Fibroblast of the conjunctiva (primary cell): ENCODE measurements at places on chromosomes 4 and X.

DNA sequence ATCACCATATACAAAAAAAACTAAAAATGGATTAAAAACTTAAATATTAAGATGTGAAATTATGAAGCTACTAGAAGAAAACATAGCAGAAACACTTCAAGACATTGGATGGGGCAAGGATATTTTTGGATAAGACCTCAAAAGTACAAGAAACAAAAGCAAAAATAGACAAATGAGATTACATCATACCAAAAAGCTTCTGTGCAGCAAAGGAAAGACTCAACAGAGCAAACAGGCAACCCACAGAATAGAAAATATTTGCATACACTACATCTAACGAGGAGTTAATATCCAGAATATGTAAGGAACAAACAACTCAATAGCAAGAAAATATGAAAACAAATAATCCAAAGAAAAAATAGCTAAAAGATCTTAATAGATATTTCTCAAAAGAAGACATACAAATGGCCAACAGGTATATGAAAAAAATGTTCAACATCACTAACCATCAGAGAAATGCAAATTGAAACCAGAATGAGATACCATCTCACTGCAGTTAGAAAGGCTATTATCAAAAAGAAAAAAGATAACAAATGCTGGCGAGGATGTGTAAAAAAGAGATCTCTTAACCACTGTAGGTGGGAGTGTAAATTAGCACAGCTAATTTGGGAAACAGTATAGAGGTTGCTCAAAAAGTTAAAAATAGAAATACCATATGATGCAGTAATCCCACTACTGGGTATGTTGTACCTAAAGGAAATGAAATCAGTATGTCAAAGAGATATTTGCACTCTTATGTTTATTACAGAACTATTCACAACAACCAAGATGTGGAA lies 17.8 kb upstream of the LRCH2 start:
- DNase-seq, result no peak

- no peak for DNase-seq
Measured at GRCh38 chrX:140099221-140099620, 133.9 kb upstream of the CXorf66 start.

- DNase-seq, result no peak
Measured at GRCh38 chr4:147581606-147582350, 35.4 kb upstream of the TMEM184C start.

- no peak for DNase-seq
Measured at GRCh38 chrX:22533898-22534297, 261.2 kb downstream of the CBLL2 start.

GRCh38 chrX:137033774-137034507 lies at the start of gene GPR101:
GPR101 (minus strand) TSS chrX:137033995; CDS start chrX:137031674, 2,321 bp downstream.
- DNase-seq, result no peak

DNA sequence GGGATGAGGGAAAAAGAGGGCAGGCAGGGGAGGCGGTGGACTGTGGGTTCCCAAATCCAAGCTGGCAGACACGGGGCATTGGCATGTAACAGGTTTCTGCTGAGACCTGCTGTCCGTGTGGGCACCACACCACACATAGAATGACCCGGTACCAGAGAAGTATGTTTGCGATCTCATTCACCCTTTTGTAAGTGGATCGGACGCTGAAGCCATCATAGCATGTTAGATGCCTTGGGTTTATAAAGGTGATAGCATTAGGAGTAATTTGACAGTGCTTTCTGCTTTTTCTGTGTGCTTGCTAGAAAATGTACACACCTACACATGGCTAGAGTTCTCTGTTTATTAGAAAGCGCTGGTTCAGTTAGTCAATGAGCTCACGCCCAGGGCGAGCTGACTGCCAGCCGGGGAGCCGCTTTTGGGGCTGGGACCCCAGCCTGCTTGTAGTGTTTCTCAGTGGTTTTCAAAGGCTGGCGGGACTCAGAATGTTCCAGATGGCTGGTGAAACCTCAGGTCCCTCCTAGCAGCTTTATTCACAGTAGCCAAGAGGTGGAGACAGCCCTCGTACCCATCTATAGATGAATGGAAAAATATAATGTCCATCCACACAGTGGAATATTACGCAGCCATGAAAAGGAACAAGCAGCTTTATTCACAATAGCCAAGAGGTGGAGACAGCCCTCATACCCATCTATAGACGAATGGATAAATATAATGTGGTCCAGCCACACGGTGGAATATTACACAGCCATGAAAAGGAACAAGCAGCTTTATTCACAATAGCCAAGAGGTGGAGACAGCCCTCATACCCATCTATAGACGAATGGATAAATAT lies 579 bp downstream of the IL3RA start:
- DNase-seq, result no peak

GRCh38 chr4:178068136-178068535 lies 625.9 kb upstream of the AGA start:
- DNase-seq, result no peak

GRCh38 chr4:183506389-183506735 lies 1.5 kb downstream of the ING2 start:
- no peak for DNase-seq

DNA sequence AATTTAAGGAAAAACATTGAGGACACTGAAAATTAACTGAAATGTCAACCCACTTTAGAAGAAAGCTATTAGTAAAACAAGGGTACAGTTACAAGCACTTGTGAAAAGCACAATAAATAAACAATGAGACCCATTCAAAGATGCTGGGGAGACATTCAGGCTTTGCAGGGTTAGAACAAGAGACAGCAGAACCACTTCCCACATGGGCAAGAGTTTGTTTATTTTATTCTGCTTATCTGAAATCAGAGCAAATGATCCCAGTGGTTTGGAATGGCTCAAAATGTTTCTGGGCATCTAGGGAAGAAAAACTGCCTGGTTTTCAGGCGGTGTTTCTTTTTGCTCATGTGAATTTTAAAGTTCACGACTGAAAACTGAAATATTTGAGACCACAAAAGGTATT lies 42.4 kb downstream of the PPP3CA start:
- no peak for DNase-seq

DNA sequence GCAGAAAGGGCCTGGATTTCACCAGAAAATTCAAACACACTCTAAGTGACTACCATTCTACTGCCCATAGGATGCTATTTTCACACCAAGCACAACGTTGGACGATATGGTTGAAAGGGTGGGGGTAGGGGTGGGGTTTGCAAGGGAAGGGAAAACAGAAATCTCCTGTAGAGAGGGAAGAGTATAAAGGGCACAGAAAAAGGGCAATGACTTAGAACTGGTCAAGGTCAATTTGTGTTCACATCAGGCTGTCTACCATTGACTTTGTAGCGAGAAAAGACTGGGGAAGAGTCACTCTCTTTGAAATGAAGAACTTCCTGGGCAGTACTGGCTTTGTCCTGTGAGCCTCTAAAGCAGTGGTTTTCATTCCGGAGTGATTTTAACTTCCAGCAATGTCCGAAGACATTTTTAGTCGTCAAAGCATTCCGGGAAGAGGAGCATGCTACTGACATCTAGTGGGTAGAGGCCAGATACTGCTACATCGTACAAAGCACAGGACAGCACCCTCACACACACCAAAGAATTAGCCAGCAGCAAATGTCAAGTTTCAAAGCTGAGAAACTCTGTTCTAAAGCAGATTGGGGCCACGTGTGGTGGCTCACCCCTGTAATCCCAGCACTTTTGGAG lies 48.4 kb upstream of the SLC7A3 start:
- DNase-seq, result peak; percentile 13

GRCh38 chrX:109841869-109842579 lies 109.0 kb upstream of the ACSL4 start:
- DNase-seq, result no peak

DNA sequence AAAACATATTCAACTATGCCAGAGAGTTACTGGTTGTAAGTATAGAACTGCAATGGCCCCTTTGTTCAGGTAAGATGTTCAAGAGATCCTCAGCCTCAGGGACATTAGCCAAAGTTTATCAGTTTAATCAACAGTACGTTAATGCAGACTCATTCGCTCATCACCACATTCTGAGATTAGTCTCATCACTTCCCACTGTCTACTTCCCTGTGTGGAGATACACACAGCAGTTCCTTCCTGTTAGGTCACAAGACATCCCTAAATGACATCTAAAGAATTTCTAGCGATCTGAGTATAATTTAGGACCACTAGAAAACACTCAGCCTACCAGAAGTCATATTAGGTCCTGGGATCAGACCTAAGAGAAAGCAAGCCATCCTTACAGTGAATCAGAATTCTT lies 10.4 kb downstream of the SLC10A7 start:
- no peak for DNase-seq

DNA sequence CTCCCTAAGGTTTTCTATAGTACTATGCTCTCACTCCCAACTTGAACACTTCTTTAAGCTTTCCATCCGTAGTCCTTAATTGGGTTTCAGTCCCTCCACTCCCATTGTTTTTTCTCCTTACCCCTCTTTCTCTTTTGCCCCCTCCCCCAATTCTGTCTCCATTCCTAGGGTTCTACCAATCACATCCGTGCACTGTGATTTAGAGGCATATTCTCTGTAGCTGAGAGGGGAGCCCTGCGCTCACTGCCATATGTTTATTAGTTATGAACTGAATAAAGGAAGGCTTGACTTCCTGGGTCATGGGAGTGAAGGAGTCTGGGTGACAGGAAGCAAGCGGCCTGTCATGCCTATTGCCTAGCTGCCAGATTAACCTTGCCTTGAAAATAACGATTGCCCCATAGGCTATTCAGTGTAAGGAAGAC lies 471 bp downstream of the MCTS1 start:
- peak; percentile 12 for DNase-seq

- no peak for DNase-seq
Measured at GRCh38 chr4:46717950-46718349, 191.1 kb downstream of the COX7B2 start.

GRCh38 chrX:1380672-1381233 lies 11.2 kb downstream of the SLC25A6 start:
- DNase-seq, result no peak

- no peak for DNase-seq
Measured at GRCh38 chr4:164821711-164822110, 55.3 kb upstream of the APELA start.

- DNase-seq, result no peak
Measured at GRCh38 chrX:123188081-123188480, 4.0 kb downstream of the GRIA3 start.

GRCh38 chrX:134431894-134432293 lies 28.1 kb upstream of the HPRT1 start:
- DNase-seq, result no peak

GRCh38 chr4:52619591-52619931 lies 39.5 kb downstream of the USP46 start:
- no peak for DNase-seq

- no peak for DNase-seq
Measured at GRCh38 chr4:7238300-7238960, 46.1 kb downstream of the SORCS2 start.

- DNase-seq, result no peak
Measured at GRCh38 chr4:83931659-83932438, 395.9 kb downstream of the GPAT3 start.

DNA sequence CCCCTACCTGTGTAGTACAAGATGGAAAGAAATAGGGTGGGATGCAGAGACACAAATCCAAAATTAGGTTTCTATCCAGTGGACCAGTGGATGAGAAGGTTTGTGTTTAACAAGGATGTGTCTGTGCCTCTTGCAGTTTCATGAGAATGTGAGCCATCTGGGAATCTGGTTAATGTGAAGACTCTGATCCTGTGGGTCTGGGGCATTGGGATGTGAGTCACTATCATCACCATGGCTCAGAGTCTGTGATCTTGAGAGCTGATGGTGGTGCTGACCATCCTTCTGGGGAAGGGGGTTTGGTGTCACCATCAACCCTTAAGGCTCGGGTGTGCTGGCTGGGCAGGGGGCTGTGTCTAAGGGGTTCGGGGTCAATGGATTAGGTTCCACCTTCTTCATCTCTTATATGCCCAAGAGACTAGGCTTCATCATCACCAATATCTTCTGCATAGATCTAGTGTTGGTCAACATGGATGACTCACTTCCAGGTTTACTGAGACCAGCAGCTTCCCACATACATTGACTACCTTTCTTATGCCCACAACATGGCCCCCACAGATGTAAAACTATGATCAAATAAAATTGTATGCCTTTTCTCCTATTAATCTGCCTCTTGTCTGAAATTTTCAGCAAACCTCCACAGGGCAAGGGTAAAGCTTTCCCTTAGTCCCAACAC lies 65.7 kb upstream of the MID1 start:
- DNase-seq, result no peak

- DNase-seq, result no peak
Measured at GRCh38 chrX:151359931-151360871, 36.8 kb upstream of the VMA21 start.

- peak; percentile 24 for DNase-seq
Measured at GRCh38 chrX:51420610-51421009, 75.8 kb downstream of the NUDT11 start.

- no peak for DNase-seq
Measured at GRCh38 chr4:8323947-8324555, 54.5 kb downstream of the HTRA3 start.
